ENCODE measurements at places on chromosomes 13 and 19.

DNA sequence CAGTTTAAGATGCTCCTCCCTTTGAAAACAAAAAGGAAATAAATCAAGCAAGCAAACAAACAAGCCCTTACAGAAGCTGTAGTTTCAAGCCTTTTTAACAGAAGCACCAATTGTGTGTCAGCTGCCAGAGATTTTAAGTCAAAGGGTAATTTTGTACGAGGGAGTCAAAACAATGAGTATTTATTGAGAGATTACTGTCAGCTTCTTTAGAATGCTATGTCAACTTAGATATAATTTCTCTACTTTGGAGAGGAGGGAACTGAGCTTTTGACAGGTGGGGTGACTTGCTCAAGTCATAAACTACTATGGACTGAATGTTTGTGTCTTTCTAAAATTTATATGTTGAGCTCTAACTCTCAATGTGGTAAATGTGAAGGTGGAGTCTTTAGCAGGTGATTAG is 10.5 kb upstream of the CBY2 start:
- no peak for DNase-seq

- DNase-seq, result peak; percentile 80
Observed at GRCh38 chr19:6772028-6772865, at the start of gene VAV1. Gene VAV1 (plus strand): TSS chr19:6772708. CDS start chr19:6772808, 100 bp downstream.

DNA sequence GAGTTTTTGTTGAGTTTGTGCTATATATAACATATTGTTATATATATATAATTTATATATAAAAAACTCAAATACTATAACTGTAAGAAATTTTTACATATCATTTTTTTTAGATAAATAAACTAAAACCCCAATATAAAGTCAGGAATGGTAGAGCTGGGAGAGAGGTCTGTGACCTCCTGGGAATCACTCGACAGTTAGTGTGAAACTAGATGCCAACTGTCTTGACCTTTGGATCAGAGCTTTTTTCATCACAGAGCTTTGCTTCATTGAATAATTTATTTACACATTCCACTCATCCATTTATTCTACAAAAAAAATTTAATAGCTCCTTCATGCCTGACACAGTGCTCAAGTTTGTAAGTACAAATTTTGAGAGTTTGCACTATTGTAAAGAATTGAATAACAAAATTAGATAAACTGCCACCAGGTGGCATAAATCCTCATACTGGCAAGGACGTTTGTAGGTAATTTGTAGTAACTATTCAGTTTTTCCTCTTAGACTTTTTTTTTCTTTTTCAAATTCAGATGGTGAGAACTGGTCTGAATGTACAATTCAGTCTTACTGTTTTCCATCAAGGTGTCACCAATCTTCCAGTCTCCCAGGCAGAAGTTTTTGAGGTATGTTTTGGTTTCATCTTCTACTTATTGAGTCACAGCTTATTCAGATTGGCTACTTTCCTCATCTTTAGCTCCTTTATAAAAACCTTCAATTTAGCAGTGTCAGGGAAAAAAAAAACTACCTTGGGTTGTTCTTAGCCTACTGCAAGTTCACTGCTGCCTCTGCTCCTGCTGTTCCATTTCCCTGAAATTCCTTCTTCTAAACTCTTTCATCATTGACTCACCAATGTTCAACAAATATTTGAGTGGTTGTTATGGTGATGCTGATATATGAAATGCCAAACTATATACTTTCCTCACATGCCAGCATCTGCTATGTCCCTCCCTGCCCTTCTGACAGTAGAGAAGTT is 28.7 kb downstream of the LACC1 start:
- DNase-seq, result no peak

DNA sequence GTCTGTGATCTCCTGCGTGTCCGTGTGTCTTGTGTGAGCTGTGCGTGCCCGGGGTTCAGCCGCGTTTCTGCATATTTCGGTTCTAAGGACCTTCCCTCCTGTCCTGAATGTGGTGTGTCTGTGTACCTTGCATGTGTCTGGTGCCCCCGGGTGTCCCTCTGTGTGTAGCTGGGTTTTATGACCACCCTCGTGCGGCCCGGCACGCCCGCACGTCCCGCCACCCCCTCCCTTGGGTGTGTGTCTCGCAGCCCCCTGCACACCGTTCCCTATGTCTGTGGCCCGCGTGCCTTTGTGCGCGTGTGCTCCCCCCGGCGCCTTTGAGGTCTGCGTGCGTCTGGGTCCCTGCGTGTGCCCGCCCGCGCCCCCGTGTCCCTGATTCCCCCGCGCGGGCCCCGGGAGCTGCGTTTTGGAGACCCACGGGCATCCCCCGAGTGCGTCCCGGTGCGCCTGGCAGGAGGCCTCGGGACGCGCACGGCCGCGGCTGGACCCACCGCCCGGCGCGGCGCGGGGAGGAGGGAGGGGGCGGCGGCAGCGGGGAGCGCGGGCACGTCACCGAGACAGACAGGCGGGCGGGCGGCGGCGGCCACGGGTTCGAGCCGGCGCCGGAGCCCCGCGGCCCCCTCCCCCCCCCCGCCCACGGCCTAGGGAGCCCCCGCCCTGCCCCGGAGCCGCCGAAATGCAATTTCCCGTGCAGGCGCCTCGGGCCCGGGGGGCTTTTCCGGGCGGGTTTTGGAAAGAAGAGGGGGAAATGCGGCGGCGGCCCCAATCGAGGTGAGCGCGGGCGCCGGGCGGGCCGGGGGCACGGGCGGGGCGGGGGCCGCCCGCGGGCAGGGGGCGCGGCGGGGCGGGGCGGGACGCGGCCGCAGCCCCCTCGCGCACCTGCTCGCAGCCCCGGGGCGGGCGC is 12.0 kb upstream of the NANOS3 start:
- DNase-seq, result no peak

DNA sequence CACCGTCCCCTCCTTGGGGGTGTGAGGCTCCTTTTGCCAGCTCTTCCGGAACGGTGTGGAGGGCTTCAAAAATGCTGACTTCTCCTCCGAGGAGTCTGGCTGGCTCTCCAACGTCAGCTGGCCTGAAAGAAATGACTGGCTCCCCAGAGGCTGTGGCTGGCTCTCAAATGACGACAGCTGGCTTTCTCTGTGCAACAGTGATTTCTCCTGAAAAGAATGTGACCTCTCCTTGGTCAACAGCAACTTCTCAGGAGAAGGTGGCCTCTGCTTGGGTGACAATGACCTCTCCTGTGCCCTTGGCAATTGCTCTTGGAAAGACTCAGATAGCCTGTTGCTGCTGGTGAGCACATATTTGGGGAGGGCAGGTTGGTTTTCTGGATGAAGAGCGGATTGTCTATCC is 29.2 kb downstream of the ONECUT3 start:
- DNase-seq, result no peak

DNA sequence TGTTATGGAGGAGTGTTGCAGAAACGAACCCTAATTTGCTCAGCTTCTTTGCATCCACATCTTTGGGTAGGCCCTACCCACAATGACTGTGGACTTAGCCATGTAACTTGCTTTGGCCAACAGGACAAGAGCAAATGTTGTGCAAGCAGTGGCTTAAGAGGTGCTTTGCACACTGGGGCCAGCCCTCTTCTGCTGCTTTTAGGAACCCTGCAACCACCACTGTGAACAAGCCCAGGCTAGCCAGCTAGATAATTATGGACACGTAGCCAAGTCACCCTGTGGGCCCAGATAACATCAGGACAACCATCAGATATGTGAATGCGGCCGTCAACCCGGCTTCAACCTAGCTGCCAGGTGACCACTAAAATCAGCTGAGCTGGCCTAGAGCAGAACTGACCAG is 17.1 kb downstream of the C19orf47 start:
- DNase-seq, result no peak

DNA sequence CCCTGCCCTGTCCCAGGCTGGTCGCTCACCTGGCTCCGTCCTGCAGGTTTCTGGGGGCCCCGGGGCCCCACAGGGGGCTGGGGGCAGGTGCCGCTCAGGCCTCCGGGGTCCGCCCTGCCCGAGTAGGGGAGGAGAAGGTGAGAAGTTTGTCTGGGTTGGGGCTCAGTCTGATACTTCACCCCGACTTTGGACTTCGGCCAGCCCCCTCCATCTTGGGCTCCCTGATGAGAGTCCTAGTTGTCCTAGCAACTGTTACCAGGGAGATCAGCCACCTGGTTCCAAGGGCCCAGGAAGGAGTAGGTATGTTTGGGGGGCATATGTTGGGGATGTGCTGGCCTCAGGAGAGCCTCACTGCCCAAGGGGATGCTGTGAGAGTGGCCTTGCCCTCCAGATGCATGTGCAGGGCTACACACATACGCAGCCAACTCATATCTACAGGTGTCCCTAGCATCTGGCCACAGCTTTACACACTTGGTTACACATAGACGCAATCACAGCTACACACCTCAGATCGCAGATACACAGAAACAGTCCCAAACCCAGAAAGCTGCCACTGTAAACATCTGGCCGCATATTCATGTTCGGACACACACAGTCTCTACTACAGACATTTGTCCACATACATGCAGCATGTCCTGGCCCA is 3.4 kb downstream of the NUMBL start:
- no peak for DNase-seq

DNA sequence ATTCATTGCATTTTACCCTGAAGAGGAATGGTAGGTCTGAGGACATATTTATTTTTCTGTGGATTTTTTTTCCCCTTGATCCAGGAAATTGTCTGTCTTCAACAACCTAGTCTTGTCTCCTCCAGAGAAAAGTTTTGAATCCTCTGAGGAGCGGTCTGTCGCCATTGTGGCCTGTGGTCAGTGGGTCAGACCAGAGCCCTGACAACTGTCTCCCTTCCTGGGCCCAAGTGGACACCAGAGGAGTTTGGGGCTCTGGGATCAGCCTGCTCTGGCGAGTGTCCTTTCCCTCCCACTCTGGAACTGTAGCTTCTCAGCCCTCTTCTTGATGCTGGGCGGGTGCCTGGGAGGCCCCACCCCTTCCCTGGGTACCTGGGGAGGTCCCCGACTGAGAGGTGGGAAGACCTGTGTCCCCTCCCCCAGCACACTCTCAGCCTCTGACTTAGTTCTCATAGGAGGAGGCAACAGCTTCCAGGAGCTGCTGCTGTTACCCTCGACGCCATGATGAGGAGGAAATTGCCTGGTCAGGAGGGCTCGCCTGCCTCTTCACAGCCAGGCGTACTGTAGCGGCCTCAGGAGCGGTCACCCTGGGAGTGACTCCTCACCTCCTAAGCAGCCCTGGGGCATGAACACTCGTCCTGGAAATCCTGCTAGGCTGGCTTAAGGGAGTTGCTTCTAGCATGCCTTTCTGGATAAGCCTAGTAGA is 110.3 kb downstream of the GGACT start:
- no peak for DNase-seq

DNA sequence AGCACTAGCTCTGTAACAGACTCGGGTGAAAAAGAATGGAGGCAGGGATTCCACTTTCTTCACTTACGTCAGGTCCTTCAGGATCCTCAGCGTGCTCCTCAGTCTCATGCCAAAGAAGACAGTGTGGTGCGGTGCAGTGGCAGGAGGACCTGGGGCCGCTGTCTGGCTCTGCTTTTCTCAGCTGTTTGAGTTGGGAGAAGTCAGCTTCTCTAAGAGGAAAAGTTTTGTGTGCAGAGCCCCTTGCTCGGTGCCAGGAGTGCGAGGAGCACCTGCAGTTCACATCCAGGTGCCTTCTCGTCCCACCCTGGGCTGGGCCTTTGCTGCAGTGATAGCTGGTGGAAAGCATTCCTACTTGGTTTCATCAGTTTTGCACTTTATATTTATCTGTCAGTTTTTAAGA is 77.9 kb upstream of the TEX29 start:
- no peak for DNase-seq

- DNase-seq, result no peak
Observed at GRCh38 chr19:7795555-7796161, 32.6 kb downstream of the CLEC4M start.

GRCh38 chr13:78183732-78184131 is 265.1 kb upstream of the EDNRB start:
- DNase-seq, result no peak

DNA sequence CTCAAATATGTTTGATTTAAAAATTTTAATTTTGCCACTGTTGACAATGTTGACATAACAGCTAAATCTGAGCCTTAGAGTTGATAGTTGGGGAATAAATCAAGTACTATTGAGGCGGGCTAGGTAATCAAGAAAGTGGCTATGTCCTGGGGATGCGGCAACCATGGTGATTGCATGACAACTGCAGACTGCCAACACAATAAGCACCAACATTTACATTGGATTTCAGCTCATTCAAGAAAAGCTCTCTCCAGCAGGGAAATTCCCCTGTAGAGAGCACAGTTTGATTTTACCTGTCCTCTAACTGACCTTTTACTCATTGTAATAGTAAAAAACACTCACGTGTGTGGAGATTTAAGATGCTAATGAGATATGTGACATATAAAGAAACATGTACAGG is 63.1 kb downstream of the ZNF100 start:
- DNase-seq, result no peak

DNA sequence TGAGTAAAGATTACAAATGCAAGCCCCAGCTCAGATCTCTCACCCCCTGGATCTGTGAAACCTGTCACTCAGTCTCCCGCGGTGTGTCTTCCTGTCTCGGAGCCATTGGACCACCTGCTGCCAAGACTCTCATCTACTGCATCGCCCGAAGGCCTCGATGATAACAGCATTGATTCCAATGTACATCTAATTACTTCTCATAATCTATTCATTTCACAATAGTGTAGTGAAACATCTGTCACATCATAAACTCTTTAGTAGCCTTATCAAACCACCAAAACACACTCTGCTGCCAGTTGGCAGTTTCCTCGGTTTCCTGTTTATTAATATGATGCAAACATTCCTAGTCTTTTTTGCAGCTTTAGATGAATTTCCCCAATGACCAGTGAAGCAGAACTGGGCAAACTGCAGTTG is 220.3 kb downstream of the POU4F1 start:
- no peak for DNase-seq

GRCh38 chr13:62483774-62484173 is 1068.1 kb upstream of the PCDH20 start:
- no peak for DNase-seq

DNA sequence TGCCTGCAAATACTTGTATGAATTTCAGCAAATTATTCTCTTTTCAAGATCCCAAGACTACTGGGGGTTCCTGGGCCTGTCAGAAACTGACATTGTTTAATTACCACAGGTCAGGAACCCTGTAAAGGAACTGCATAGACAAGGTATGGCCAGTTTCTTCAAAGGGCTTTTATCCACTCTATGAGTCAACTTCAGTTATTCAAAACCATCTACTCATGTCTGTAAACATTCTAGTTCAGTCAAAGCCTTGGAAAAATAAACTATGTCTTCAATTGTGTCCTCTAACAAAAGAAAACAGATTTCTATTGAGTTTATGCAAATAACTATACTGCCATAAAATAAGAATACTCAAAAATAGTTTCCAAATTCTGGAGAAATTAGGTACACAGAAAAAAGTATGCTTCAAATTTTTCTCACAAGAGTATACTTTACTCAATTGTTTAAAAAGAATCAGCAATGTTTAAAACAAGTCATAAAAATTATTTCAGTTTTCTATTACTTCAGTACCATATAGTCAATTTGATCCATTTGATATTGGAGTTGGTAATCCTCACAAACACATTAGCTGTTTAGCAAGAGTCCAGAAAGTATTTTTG is 486.4 kb upstream of the PCDH20 start:
- no peak for DNase-seq

GRCh38 chr19:43606569-43607229 is 5.2 kb upstream of the SRRM5 start:
- no peak for DNase-seq

DNA sequence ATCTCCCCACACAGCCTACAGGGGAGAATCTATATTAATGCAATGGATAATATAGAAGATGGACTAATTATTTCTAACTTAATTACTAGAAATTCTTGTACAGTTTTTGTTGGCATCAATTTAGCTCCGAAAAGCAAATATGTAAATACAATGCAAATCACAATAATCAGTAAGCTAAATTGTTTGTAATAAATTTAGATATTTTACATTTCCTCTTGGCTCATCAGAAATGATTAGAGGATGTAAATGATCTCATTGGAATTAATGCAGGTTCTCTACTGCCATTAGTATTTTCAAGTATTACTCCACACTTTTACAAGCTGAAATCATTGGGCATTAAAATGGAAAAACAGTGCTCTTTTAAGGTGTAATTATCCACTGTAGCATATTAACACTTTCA is 741.8 kb upstream of the MIR17HG start:
- DNase-seq, result no peak
